ENCODE measurements at places on chromosomes 7 and 10.

DNA sequence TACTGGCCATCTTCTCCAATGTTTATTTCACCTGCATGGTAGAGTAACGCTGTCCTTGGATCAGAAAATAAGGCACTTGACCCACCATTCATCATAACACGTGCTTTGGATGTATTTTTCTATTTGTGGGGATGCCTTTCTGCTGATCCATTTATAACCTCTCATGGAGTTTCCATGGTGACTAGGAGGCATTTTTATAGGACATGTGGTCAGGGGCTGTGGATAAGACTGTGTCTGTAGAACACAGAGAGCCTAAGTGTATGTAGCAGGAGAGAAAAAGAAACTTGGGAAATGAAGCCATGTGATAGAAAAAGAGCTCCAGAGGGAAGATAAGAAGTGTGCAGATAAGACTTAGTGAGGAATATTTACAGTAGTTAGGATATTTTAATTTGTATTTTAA, 184.2 kb downstream of the POU6F2 start:
- no peak for DNase-seq

GRCh38 chr7:51354897-51355296, 38.3 kb upstream of the COBL start:
- DNase-seq = no peak

DNA sequence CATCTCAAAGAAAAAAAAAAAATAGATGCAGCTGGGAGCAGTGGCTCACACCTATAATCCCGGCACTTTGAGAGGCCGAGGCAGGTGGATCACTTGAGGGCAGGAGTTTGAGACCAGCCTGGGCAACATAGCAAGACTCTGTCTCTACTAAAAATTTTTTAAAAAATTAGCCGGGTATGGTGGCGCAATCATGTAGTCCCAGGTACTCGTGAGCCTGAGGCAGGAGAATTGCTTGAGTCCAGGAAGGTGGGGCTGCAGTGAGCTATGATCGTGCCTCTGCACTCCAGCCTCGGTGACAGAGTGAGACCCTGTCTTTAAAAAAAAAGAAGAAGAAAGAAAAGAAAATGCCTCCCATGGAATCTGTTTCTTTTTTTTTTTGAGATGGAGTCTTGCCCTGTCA, 31.9 kb downstream of the GTF2IRD1 start:
- no peak for DNase-seq

DNA sequence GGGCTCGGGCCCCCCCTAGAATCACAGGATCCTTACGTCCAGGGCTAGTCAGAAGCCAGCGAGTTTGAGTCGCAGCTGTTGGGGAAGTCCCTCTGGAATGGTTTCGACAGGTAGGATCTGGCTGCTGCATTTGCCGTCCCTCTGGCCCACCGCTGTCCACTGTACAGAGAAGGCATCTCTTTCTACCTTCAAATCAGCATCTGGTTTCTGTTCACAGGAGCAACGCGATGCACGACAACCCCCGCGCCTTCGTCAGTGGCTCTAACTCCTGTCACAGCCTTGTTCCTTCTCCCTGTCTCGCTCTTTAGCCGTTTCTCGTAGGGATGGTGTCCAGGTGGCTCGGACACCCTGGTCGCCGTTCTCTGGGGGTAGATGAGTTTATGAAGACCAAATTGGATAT, 11.2 kb upstream of the PFKFB3 start:
- no peak for DNase-seq

- DNase-seq = no peak
Measured at GRCh38 chr10:37269554-37270256, 144.3 kb downstream of the ANKRD30A start.

GRCh38 chr10:73964743-73965142, 33.2 kb upstream of the VCL start:
- DNase-seq = no peak

GRCh38 chr7:130296221-130296951, 3.4 kb downstream of the CPA4 start:
- DNase-seq = no peak

DNA sequence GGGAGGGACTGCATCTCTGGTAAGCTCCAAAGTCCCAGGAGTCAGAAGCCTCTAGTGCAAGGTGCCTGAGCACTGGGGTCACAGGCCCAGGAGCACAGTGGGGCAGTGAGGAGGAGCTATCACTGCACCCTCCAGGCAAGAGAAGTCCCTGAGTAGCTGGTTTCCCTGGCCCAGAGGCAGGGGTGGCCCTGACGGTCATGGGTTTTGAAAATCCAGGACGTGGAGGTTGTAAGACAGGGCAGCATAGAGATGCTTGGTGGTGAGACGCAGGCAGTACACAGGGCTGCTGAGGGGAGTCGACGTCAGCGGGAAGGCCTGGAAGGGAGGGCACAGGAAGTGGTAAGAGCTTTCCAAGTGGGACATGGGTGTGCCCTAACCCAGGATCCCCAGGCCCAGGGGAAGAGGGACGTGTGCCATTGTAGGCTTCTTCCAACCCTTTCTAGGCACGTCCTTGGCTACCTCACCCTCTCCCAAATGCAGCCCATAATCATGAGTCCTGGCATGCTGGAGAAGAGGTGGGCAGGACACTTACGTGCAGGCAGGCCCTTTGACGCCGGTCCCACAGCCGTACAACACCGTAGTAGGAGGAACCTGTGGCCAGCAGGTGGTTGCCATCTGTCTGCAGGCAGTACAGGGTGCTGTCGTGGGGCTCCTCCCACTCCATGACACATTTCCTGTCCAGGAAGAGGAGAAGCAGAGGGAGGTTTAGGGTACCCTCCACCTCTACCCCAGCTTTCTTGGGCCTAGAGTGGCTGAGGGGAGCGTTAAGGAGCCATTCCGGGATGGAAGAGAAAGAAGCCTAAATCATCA, 23.2 kb downstream of the DPCD start:
- no peak for DNase-seq

DNA sequence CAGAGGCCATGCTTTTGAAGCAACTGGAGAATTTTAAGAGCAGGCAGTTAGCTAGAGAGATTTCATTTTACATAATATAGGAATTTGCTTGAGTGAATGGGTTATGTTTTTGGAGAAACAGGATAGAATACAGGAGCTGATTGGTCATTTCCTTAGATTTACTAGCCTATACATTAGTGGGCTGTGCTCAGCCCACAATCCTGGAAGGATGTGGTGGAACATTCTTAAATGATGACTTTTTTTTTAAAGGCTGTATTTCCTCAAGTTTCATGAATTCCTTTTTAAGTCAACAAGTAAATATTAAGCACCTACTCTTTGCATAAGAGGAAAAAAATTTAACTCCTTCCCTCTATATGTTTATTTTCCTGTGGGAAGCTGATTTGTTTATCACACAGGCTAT, 314.4 kb upstream of the BMPER start:
- DNase-seq = no peak

- DNase-seq = no peak
Measured at GRCh38 chr10:93085272-93085859, 11.7 kb downstream of the CYP26A1 start.

- no peak for DNase-seq
Measured at GRCh38 chr7:43313628-43314378, 201.4 kb downstream of the HECW1 start.

GRCh38 chr10:7409045-7409731, 1.6 kb downstream of the SFMBT2 start:
- DNase-seq = peak; percentile 26

DNA sequence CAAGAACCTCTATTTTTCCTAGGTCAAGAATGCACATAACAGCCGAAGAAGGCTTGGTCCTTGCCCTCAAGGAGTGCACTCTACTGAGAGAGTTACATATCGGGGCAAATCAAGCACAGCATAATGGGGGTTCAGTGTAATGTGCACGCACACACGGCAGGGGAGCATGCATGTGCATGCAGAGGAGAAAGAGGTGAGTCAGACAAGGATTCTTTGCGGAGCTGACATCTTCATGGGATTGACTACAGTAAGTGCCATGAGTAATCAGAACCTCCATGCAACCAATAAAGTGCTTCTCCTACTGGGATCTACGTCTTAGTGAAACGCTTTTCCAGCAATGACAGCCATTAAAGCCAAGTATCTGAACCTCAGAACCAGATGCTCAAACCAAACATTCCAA, 123.6 kb downstream of the RNF216 start:
- no peak for DNase-seq

DNA sequence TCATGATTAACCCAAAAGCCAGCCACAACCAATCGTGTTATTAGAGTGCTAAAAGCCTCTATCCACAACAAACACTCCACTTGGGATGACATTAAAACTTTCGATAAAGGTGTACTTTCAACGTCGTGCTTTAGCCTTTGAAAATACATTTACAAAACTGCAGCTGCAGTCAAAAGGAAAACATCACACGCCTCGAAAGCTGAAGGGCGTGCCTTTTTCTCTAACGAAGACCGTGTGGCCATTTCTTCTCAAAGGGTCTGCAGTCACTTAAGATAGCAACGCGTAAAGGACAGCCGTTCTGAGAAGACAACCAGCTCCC, 1.1 kb downstream of the ARHGAP12 start:
- DNase-seq = no peak

- DNase-seq = no peak
Measured at GRCh38 chr10:97139651-97140048, 46.1 kb downstream of the SLIT1 start.

DNA sequence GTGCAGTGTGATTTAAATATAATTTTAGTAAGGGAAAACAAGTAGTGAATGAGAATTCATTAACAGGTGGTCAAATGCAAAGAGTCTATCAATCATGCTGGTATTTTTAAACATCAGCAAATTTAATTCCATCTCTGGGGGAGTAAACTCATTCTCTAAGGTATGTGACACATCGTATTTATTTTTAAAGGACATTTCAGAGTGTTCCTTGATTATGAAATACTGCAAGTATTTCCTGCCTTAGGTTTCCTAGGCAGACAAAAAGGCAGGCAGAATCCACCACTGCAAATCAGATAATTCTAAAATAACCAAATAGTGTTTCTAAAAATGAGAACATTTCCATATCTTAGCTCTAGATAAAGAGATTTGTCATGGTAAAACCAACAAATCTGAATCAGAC, 193.8 kb downstream of the LRRTM3 start:
- DNase-seq = no peak

GRCh38 chr7:50121286-50121685, 28.2 kb upstream of the ZPBP start:
- DNase-seq = no peak

GRCh38 chr10:67011981-67012380, 86.1 kb downstream of the LRRTM3 start:
- DNase-seq = no peak

- DNase-seq = no peak
Measured at GRCh38 chr10:104666106-104666505, 25.0 kb downstream of the SORCS3 start.

DNA sequence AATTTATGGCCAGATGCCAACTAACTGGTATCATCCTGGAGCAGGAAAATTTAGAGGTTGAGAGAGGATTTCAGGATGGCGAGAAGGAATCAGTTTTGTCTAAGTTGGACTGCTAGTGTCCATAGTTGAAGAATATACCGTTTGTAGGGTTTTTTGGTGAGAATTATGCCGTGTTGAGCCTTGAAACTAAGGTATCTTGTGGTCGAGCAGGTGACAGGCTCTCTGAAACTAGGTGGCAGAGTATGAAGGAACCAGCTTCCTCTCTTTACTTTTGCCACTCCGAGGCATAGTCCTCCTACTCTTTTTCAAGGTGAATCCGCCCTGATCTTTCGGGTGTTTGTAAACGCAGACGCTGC, 9.7 kb downstream of the MDFIC start:
- no peak for DNase-seq

DNA sequence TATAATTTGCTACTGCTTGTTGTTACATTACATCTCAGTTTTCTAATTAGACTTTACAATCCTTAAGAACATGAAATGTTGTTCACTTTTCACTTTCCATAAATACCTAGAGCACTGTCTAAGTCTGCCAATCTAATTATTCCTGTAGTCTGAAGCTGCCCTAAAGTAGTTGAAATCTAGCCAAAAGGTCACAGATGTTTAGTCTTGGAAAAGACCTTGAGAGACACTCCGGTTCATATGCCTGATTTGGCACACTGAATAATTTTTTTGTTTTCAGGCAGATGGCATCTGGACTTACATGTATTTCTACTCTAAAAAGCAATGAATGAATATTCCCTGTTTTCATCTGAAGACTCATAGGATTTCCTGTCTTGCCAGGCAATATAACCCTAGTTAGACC, 359.1 kb downstream of the ANKRD7 start:
- no peak for DNase-seq
